ENCODE measurements at places on chromosomes 16 and 17. TPM values are rescaled to one million over a fixed set of nuclear protein-coding genes. Genes with fewer than 3 reads are reported as not detected.

The SLC35G6 gene
- not detected for total RNA-seq

The DHRS7B gene
- 32.3 TPM for total RNA-seq

DNA sequence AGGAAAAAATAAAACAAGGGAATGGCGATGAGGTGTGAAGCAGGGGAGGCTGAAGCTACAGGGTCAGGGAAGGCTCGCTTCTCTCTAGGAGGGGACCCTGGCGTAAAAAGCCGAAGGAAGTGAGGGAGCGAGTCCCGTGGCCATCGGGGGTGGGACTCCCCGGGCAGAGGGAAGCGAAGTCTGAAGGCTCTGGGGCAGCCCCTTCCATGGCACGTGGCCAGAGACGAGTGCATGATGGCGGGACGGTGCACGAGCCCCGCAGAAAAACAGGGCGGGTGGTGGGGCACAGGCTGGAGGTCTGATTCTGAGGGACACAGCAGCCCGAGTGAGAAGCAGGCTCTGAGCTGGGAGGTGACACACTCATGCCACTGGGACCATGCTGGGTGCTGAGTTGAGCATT, 21.1 kb upstream of the NCBP3 start:
- DNase-seq: peak; percentile 47

DNA sequence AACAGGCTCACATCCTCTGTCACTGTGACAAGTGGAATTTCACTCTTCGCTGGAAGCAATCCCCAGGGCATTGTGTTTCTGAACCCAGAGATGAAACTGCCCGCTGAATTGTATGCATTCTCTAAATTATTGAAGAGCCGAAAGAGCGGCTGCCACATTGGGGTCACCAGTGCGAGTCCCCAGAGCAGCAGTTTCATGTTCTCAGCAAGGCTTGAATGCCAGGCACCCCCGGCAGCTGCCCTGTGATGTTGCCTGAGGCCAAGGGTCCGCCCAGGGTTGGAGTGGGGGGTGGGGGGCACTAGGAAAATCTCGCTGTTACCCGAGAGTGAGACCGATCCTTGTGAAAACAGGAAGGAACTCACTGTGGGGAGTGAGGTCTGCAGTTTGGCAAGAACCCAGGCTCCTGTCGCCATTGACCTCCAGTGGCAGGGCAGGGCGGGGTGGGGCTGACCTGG, 20.7 kb upstream of the BCAR1 start:
- DNase-seq: no peak

- peak; percentile 32 for DNase-seq
Measured at GRCh38 chr16:30539000-30539964, 4.6 kb upstream of the ZNF747 start.
